ENCODE measurements at places on chromosomes 16 and 17.

DNA sequence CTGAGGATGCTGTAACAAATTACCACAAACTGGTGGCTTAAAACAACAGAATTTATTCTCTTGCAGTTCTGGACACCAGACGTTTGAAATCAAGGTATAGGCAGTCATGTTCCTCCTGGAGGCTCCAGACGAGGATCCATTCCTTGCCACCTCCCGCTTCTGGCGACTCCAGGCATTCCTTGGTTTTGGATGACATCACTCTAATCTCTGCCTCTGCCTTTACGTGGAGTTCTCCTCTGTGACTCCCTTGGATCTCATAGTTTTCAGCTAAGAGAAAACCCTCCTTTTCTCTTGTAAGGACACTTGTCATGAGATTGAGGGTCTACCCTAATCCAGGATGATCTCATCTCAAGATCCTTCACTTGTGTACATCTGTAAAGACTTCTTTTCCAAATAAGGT lies 31.4 kb upstream of the HS3ST3B1 start:
- no peak for DNase-seq

DNA sequence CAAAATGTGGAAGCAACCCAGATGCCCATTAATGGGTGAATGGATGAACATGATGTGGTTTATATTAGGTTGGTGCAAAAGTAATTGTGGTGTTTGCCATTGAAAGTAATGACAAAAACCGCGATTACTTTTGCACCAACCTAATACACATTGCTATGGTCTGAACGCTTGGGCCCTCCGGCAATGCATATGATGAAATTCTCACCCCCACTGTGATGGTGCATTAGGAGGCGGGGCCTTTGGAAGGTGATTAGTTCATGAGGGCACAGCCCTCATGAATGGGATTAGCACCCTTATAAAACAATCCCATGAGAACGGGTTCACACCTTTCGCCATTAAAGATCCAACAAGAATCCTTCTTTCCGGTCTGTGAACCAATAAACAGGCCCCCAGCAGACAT lies 25.3 kb upstream of the PRM1 start:
- no peak for DNase-seq

- no peak for DNase-seq
Measured at GRCh38 chr17:11318207-11318606, 77.2 kb downstream of the SHISA6 start.

- no peak for DNase-seq
Measured at GRCh38 chr16:12447556-12447955, 356.1 kb downstream of the CPPED1 start.

Data from NCI-H2171 (cell line).